ENCODE measurements at places on chromosomes 2 and 18. TPM values are rescaled to one million over a fixed set of nuclear protein-coding genes. Genes with fewer than 3 reads are reported as not detected.

Gene RAPH1
- 25.2 TPM for polyA plus RNA-seq

Gene CRYBA2
- not detected for polyA plus RNA-seq

Gene PARD3B
- 16.9 TPM for polyA plus RNA-seq

GRCh38 chr18:48797841-48798255, 152.9 kb downstream of the SMAD7 start:
- DNase-seq, result no peak

DNA sequence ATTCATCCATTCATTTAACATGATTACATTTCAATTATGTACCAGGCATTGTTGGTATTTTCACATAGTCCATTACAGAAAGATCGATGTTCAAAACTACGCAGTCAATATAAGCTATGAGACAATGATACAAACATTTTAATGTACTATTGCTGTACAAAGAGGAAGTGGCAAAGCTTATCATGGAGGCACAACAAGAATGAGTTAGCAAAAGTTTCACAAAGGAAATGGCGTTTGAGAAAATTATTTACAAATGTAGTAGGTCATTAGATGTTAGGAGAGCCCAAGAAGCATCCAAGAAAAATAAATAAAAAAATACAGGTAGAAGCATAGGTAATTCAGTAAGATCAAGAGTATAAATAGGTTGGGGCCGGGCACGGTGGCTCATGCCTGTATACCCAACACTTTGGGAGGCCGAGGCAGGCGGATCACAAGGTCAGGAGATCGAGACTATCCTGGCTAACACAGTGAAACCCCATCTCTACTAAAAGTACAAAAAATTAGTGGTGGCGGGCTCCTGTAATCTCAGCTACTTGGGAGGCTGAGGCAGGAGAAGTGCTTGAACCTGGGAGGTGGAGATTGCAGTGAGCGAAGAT, 1730.8 kb upstream of the CELF4 start:
- no peak for DNase-seq

DNA sequence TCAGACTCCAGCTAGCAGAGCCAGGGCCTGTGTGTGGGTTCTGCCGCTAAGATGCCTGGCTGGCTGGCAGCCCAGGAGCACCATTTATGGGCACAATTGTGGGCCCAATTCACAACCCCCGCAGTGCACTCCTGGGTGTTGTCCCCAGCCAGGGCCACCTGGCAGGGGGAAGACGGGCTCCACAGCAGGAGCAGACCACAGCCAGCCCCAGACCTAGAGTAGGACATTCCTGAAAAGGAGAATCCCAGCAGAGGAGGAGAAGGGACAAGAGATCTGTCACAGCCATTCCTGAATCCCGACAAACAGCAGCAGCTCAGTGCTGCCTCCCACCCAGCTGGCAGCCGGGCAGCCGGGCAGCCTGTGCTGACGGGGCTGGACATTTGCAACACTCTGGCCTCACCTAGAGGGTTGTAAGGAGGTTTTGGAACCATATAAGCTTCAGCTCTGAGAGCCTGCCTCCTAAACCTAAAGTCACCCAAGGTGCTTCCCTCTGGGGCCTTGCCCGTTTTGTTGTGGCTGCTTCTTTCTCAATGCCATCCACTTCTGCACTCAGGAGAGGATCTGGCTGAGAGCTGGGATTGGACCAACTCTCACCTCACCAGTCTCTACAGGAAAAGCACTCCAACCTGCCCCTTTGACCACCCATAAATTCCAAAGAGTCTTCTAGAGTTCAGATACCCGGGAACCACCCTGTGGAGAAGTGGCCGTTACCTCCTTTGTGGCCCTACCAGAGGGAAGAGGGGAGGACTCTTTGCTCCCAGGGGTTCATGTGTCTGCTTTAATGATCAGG, 4.1 kb upstream of the TMEM177 start:
- no peak for DNase-seq
